Dermis blood vessel endothelial cell (primary cell): ENCODE measurements at places on chromosomes 6 and 20.
A peak's percentile ranks its signal among the peaks of the same experiment; 100 is the strongest.

DNA sequence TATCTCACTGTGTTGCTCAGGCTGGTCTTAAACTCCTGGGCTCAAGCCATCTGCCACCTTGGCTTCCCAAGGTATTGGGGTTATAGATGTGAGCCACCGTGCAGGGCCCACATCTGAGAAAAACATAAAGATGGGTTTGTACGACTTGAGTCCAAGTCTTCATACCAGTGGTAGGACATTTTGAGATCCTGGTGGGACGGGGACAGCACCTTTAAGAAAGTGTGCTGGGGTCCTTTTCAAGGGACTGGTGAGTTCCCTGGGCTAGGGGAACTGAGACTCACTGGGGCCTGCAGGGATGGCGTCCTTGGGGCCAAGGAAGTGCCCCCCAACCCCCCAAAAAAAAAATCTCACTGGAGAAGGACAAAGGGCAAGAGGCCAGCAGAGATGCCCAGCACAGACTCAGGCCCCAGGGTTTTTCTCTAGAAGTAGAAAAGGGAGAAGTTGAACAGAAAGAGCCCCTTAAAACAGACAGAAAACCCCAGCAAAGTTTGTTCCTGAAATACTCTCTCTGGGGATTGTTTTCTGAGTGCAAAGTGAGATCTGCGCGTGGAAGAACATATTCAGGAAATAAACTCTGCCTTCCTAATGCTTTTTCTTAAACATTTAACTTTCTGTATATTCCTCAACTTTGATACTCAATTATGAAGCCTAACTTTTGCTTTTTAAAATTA, 10.7 kb downstream of the OSBPL2 start:
- no peak for DNase-seq

DNA sequence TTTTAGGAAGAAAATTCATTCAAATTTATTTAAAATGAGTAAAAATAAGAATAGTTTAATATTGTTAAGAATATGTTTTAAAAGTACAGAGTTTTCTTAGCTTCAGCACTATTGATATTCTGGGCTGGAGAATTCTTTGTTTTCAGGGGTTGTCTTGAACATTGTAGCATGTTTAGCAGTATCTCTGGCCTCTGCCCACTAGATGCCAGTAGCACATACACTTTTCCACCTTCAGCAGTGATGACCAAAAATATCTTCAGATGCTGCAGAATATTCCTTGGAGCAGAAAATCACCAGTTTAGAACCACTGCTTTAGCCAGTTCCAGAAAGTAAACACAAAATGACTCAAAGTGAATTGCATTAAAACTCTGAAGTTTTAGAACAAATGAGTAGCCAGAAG, 19.4 kb upstream of the SDHAF4 start:
- DNase-seq, result peak; percentile 29

DNA sequence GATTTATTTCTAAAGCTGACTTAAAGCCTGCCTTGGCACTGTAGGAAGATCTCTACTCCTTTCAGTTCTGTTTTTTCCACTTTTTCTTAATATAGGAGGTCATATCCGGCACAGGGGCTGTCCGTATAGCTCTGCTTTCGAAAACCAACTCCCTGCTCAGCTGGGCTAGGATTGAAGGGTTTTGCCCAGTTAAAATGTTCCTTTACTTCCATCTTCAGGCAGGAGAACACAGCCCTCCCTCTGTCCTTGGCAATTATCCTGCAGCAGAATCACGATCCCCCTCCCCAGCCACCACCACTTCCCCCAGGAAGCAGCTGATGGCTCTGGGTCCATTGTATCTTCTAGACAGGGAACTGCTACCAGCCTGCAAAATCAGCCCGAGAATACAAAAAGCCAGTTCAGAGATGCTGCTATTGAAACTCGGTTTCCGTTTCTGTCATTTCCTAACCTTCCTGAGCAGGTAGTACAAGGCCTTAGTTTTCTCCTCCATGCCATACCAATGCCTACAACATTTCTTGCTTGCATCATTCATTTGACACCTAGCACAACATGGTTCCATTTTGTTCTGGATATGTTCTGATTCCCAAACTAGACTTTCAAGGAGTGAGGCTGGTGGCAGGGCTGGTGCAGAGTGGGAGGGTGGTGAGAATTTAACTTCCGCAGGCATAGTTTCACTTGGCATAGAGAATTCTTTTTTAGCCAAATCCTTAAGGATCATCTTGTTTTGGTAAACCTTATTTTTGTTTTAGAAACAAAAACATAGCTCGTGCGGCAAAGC, 53.9 kb downstream of the FAM50B start:
- DNase-seq, result no peak

GRCh38 chr20:61667056-61667792, 398.5 kb downstream of the TAF4 start:
- DNase-seq, result no peak

GRCh38 chr6:121426686-121427085, 8.8 kb upstream of the GJA1 start:
- no peak for DNase-seq

- peak; percentile 72 for DNase-seq
Measured at GRCh38 chr20:47677635-47678453, 107.4 kb downstream of the SULF2 start.

- DNase-seq, result peak; percentile 69
Measured at GRCh38 chr6:56954403-56955170, at the start of gene BEND6. BEND6 (plus strand) TSS chr6:56955107; CDS start chr6:56981811, 26,704 bp downstream.

- DNase-seq, result no peak
Measured at GRCh38 chr6:1103945-1104623, 207.8 kb upstream of the FOXQ1 start.

DNA sequence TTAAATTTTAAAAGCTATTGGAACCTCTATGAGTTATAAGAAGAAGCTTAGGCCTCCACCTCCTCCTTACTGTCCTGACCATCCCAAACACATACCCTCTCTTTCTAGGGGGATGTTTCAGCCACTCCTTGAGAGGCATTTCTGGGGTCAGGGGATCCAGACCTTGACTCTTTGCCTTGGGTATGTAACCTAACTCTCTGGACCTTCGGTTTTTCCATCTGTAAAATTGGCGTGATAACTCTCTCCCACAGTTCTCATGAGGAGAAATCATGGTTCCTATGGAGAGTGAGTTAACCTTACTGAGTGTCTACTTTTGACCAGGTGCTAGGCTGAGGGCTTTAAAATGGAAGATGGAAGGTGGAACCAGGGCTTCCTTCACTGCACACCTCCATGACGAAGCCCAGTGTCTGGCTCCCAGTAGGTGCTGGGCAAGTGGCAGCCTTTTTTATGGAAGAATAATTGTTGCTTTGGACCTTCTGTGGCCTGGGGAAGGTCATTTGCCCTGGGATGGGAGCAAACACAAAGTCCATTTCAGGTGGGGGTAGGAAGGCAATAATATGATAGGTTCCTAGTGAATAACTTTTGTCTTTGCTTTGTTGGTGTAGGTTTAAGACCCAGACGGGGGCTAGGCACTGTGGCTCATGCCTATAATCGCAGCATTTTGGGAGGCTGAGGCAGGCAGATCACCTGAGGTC, 18.4 kb downstream of the FOXP4 start:
- no peak for DNase-seq

DNA sequence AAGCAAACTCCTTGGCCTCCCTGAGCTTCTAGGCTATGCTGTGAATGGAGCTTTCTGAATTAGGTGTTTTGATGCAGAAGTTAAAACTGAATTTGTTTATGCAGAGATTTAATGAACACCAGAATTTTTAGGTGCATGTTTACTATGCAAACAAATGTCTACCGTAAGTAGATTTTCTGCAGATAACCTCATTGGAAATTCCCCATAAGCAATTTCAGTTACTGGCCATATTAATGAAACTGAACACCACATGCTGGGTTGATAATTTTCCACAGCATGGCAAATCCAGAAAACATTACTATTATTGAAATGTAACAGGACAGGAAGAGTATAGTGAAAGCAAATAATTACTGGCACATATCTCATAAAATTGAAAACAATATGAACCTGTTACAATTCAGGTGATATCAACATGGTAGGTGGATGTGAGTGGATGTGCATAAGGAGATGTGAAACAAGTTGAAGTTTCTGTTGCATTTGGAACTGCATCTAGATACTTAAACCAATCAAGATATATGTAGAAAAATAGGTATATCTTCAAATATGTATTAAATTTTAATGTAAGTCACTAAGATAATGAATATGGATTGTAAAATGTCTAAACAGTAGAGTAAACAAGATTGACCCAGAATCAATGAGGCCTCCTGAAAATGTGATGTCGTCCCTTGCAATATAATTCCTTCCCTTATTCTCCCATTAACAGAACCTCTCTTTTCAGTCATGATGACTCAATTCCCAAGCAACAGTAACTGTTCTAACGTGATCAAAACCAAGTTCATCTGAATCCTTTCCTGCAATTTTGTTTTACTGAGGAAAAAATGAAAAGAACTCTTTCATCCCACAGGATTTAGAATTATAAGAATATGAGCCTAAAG, 11.0 kb downstream of the PTCHD4 start:
- DNase-seq, result no peak

DNA sequence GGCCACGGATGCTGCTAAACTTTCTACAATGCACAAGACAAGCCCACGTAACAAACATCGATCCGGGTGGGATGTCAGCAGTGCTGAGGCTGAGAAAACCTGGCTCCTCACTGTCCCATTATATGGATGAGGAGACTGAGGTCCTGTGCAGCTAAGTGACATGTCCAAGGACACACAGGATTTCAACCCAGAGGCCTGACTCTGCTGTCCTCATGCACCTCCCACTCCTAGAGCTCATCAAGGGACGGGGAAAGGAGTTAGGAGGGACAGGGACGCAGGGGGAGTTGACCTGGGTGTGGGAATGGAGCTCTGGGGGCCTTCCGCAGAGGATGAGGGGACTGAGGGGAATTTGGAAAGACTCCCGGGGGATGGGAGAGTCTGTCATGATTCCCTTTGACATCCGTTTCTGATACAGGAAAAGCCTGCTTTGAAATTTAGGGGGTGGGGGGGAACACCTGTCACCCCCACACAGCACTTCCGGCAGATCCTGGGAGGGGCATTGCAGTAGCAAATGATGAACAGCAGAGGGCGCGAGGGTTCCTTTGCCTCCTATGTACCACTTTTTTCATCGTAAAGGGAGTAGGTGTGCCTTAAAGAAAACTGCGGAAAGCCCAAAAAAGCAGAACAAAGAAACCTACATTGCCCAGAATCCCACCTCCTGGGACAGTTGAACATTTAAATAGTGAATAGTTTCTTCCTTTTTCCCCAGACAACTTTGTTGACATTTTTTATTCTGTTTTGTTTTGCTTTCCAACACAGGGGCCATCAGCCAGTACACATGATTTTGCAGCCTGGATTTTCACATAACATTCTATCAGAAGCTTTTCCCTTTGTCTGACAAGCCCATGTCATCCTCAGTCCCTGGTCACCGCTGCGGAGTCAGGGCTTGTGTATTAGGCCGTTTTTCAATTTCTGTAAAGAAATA, 48.6 kb downstream of the SLC2A10 start:
- peak; percentile 66 for DNase-seq

DNA sequence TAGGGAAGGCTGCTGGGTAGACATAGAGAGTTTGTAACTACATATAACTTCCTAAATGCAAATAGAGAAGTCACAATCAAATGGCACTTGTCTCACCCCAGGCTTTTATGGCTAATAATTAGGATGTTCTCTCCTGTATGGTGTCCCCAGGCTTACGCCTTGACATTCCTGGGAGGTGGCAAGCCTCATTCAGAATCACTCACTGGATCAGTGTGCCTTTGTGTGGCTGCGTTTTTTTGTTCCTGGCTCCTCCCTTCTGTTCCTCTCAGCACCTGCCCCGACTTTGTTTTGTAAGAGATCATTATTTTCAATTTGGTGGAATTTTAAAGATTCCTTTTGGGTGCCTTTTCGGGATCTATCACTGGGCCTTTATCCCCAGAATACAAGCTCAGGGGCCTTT, 5.7 kb downstream of the LAMP5 start:
- no peak for DNase-seq

GRCh38 chr6:148455225-148455624, 112.6 kb downstream of the SASH1 start:
- DNase-seq, result peak; percentile 99

GRCh38 chr6:22392711-22393110, 95.9 kb upstream of the PRL start:
- DNase-seq, result no peak

DNA sequence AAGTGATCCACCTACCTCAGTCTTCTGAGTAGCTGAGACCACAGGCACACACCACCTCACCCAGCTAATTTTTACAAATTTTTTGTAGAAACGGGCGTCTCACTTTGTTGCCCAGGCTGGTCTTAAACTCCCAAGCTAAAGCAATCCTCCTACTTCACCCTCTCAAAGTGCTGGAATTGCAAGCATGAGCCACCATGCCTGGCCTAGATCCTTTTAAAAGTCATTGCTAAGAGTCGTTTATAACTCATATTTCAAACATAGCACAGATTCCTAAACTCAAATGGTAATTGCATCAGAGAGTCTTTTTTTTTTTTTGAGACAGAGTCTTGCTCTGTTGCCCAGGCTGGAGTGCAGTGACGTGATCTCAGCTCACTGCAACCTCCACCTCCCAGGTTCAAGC, 7.7 kb upstream of the SAMHD1 start:
- no peak for DNase-seq

- DNase-seq, result no peak
Measured at GRCh38 chr6:42159431-42160024, 13.6 kb upstream of the GUCA1A start.

DNA sequence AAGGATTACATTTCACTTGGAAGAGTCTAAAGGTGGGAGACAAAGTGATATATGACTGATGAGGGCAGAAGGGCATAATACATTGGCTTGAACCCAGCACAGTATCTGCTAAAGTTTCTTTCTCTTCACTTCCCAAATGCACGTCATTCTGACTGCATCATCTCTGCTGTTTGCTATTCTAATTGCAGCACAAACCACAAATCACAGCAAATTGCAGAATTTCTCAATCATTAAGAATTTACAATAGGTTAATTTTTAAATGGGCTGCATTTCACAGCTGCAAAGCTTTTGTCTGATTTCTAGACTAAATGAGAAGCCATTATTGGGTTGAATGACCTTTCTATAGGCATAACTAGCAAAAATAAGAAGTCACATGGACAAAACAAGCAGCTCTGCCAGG, 337.0 kb downstream of the RNGTT start:
- no peak for DNase-seq

- DNase-seq, result no peak
Measured at GRCh38 chr20:42740226-42740870, 449.4 kb downstream of the PTPRT start.

GRCh38 chr6:126069449-126069848, 83.1 kb downstream of the TRMT11 start:
- DNase-seq, result no peak

- DNase-seq, result no peak
Measured at GRCh38 chr6:37850260-37850659, 30.7 kb downstream of the ZFAND3 start.

DNA sequence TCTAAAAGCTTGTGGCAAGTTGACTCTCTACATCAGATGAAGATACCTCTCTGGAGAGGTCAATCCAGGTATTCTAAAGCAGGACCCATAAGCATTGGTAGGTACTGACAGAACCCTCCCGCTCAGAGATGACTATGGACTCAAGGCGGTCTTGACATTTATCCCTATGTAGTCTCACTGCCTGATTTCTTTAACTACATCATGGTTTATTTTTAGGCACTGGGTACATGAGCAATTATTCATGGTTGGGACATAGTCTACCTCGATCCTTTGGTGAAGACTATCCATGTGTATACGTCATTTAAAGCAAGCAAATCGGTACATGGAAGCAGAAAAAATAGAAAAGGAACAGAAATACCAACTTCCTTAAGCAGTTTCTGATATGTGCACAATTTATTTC, 136.2 kb upstream of the TAB2 start:
- DNase-seq, result no peak

- DNase-seq, result no peak
Measured at GRCh38 chr6:68247782-68248181, 387.3 kb upstream of the ADGRB3 start.
